ENCODE measurements at places on chromosomes 3 and 15.

GRCh38 chr15:45166834-45167630 lies 20.7 kb downstream of the SHF start:
- DNase-seq = peak; percentile 90

GRCh38 chr3:158470944-158471638 lies 99.9 kb upstream of the MLF1 start:
- DNase-seq = peak; percentile 5

DNA sequence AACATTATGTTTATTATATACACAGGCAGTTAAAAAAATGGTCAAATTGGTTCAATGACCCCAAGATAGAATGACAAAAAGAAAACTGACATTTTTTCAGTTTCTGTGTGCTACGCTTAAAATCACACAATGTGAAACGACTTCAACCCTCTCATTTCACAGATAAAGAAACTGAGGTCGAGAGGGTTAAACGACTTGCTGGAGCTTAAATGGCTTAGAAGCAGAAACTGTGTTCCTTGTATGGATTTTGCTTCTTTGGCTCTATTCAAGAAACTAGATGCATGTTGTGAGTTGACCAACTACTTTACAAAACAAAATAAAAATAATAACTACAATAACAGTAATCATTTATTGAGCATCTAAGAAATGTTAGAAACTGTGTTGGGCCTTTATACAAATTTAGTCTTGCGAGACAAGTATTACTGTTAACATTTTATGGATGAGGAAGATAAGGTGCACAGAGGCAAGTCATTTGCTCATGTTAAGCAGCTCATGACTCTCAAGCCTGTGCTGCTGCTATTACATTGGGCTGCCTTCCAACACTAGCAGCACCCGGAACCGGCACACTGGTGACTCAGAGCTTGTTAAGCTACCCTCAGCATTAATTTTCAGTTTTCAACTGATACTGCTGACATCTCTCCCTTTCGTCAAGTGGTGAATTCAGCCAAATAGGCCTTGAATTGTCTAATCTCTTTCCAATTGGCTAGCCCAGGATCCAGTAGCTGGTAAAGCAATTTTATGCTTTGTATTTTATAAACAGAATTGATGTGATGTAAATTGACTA lies 487.6 kb downstream of the NAALADL2 start:
- peak; percentile 81 for DNase-seq

GRCh38 chr15:76057332-76058000 lies 2.3 kb upstream of the TMEM266 start:
- DNase-seq = peak; percentile 55

DNA sequence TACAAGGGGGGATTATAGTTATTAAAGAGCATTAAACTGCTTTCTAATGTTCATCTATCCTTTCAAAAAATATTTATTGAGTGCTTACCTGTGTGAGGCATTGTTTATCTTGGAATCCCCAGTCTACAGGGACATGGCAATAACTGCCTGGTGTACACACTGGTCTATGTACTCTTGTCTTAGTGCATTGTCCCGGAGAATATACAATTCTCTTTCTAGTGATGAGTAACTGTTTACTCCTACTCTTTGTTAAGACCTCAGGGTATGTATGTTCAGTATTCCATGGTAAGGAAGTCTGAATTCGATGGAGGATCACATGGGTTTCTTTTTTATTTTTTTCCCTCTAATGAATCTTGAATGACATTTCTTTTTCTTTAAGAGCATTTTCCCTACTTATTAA lies 772.4 kb upstream of the NR2F2 start:
- no peak for DNase-seq

DNA sequence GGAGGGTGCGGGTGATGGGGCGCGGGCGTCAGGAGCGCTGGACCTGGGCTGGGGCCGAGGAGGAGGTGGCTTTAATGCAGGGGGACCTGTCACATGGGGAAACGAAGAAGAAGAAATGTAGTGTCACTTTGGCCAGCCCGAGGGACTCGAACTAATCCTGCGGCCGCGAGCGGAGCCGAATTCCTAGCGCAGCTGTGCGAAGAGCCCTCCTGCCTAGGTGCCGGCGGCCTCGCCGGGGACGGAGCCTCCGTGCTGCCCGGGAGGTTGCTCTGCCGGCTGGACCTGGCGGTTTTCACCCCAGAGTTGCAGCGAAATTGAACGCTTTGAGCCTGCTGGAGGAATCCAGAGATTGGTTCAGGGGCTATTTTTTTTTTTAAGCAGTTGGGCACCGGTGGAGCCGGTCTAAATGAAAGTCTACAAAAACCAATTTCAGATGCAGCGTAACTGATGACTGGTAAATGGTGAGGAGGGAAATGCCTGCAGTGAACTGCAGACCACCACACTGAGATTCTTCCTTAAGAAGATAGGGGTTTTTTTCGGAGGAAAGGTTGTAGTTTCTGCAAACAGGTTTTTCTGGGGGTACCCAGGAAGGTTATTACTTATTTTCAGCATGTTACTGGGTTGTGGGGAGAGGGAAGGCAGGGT lies 662 bp downstream of the TMEM108 start:
- peak; percentile 13 for DNase-seq

GRCh38 chr3:100710261-100710968 lies 1.1 kb downstream of the TFG start:
- peak; percentile 71 for DNase-seq

GRCh38 chr3:125611908-125612307 lies 16.6 kb upstream of the OSBPL11 start:
- no peak for DNase-seq

- DNase-seq = peak; percentile 13
Observed at GRCh38 chr3:10505050-10505790, at the start of gene ATP2B2. Gene ATP2B2, minus strand, starts transcription at chr3:10505586. Its CDS starts 56,043 bp downstream, at chr3:10449543.

GRCh38 chr3:18420555-18420954 lies 4.6 kb downstream of the SATB1 start:
- DNase-seq = no peak

DNA sequence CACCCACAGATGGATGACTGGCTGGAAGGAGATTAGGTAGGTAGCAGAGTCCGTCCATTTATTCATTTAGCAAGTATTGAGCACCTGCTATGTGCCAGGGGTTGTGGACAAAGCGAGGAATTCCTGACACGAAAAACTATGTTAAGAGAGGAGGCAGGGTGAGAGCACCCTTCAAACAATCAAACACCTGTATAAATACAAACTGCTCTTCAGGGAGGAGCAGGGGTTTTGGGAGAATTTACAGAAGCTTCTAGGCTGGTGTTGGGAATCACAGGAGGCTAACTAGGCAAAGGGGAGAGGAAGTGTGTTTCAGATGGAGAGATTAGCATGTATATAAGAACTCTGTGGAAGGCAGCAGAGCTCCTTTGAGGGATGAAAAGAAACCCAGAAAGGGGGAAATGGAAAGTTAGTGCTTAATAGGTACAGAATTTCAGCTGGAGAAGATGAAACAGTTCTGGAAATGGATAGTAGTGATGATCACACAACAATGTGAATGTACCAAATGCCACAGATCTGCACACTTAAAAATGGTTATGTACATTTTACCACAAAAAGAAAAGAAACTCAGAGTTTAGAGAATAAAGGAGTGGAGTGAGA lies 805 bp upstream of the SEC22C start:
- DNase-seq = no peak

Data from AG08395 (cell line).